ENCODE measurements at places on chromosomes 7 and 10.

GRCh38 chr10:125006921-125007426, 65.1 kb downstream of the ZRANB1 start:
- no peak for DNase-seq

DNA sequence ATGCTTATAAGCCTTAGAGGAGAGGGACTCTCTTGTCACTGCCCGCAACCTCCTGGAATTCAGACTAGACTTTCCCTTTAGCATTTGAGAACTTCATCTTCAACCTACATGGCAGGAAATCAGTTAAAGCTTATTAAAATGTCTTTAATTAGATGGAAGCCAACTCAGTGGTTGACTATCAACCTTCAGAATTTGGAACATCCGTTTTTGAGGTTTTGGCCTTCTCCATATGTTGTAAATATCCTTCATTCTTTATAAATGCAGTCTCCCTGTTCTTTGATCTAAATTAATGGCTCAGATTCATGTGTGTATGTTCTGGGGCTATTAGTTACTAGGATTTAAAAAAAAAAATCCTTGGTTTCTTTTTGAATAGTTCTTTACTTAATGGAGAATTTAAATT, 85.0 kb downstream of the ANKRD61 start:
- DNase-seq, result no peak

- DNase-seq, result no peak
Observed at GRCh38 chr10:78165617-78166016, 132.0 kb downstream of the RPS24 start.

DNA sequence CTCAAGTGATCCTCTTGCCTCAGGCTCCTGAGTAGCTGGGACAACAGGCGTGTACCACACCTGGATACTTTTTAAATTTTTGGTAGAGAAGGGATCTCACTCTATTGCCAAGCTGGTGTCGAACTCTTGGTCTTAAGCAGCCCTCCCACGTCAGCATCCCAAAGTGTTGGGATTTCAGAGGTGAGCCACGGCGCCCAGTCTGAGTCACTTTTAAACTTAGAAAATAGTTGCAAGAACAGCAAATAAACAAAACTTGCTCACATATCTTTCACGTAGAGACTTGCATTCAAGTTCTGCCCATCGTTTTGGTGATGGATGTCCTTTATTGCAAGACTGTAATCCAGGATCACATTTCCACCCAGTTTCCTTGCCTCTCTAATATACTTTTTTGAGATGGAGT, 16.6 kb downstream of the GTF2I start:
- no peak for DNase-seq

- no peak for DNase-seq
Observed at GRCh38 chr7:91657483-91658071, 222.9 kb downstream of the MTERF1 start.

GRCh38 chr10:127228195-127228787, 31.9 kb upstream of the INSYN2A start:
- DNase-seq, result no peak

GRCh38 chr7:134357486-134357885, 40.8 kb upstream of the SLC35B4 start:
- DNase-seq, result no peak

- DNase-seq, result no peak
Observed at GRCh38 chr10:131081376-131081775, 230.1 kb downstream of the TCERG1L start.

- DNase-seq, result no peak
Observed at GRCh38 chr7:78770422-78771410, 682.8 kb downstream of the MAGI2 start.

DNA sequence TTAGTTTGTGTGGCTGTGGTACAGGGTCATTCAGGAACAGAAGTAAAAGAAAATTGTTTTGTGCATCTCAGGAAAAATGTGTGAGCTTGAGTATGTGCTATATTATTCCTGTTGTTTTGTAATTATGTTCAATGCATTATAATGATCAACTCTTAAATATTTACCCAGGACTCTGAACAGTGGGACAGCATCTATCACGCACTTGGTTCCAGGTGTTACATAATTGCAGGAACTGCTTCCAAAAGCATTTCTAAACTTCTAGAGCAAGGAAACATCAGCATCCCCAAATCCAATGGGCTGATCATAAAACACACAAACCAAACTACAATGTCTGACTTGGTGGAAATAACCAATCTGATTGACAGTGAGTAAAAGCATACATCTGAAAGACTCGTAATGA, 26.6 kb downstream of the ENO4 start:
- DNase-seq, result no peak

- DNase-seq, result no peak
Observed at GRCh38 chr10:3117486-3117885, 50.1 kb downstream of the PFKP start.

DNA sequence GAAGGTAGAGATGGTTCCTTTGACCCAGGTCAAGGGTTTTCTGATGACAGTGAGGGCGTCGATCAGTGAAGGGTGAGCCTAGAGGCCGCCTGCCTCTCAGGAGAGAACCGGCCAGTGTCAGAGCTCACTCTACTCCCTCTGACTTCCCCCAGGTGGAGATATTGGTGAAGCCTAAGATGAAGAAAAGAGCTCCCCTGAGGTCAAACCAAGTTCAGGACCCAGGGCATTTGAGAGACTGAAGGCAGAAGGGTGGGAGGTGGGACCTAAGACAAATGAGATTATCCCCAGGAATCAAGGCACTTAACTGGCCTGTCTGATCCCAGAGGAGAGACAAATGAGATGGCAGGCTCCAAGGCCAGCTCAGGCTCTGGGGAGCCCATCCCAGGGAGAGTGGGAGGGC, 104.7 kb downstream of the CDH23 start:
- no peak for DNase-seq

- no peak for DNase-seq
Observed at GRCh38 chr10:22308390-22308789, 7.8 kb upstream of the COMMD3 start.

DNA sequence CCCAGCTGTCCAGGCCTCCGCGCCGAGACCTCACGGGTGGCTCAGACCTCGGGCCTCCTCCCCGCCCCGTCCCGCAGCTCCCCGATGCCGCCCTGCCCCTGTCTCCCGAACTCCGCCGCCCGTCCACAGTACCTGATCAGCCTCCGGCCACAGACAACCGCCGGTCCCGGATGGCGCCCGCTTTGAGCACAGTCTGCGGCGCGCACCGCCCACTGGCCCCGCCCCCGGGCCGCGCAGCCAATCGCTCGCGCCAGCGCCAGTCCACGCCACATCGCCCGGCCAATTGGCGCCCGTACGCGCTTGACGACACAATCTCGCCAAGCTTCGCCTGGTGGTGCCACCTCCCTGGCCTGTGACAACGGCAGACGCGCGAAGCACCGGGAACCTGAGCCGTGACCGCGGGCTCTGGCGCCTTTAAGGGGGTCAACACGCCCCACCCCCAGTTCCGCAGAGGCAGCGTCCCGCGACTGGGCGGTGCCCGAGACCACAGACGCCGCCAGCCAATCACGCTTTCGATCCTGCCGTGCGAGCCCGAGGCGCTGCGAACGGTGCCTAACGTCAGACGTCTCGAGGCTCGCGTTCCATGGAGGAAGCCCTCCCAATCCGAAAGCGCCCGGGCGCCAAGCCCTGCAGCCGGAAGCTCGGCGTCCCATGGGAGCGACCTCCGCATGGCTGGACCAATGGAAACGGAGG, at the start of gene IDI1:
Gene IDI1 (minus strand): TSS at position 388 of the 693 bp plus-strand sequence. CDS start 116 bp downstream, at position 272.
- peak; percentile 95 for DNase-seq

DNA sequence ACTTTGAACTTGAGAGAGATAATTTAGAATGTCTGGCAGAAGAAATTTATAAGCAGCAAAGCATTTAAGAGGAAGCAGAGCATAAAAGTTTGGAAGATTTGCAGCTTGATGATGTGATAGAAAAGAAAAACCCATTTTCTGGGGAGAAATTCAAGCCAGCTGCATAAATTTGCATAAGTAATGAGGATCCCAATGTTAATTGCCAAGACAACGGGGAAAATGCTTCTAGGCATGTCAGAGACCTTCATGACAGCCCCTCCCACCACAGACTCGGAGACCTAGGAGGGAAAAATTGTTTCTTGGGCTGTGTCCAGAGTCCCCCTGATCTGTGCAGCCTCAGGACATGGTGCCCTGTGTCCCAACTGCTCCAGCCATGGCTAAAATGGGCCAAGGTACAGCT, 263.6 kb upstream of the POT1 start:
- DNase-seq, result no peak
